Smooth muscle cell of bladder (primary cell): ENCODE measurements at places on chromosomes 1 and 21. TPM values are rescaled to one million over a fixed set of nuclear protein-coding genes. Genes with fewer than 3 reads are reported as not detected.

TTC4 gene
- 14.2 and 18.3 TPM in 2 replicates for total RNA-seq

FLG2 gene
- total RNA-seq = under 0.01 TPM in 1 of 2 replicates, not detected in the other

CFAP45 gene
- 0.46 and 0.85 TPM in 2 replicates for total RNA-seq

EDN2 gene
- not detected in 2 replicates for total RNA-seq

KCNJ10 gene
- under 0.01 TPM in 1 of 2 replicates, not detected in the other for total RNA-seq

RXFP4 gene
- total RNA-seq = not detected in 2 replicates
